Suppressor macrophage treated with lipopolysaccharide for 1 hour (primary cell): ENCODE measurements at places on chromosomes 5 and 9.

GRCh38 chr9:118023644-118024043 lies 319.4 kb downstream of the TLR4 start:
- DNase-seq = no peak

DNA sequence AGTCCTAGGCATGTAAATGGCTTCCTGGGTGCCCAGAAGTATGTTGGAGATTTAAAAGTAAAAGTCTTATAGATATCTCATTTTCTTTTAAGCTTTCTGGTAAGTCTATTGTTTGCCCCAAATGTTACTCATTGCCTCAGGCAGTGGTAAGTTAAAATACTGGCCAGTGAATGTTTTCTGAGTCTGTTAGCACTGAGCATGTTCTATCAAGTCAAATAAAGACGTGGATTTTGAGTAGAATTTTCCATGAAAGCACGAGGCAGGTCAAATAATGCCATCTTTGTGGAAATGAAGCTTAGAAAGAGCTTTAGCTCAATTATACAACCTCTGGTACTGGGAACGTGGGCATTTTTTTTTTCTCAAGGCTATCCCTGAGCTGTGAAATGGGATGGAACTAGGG lies 651.3 kb upstream of the ACO1 start:
- DNase-seq = no peak

- DNase-seq = no peak
Observed at GRCh38 chr5:35067985-35068384, 20.2 kb upstream of the AGXT2 start.

- DNase-seq = no peak
Observed at GRCh38 chr5:123754908-123755307, 242.9 kb downstream of the CSNK1G3 start.

GRCh38 chr9:83622433-83622938 lies 457 bp upstream of the IDNK start:
- DNase-seq = peak; percentile 19

DNA sequence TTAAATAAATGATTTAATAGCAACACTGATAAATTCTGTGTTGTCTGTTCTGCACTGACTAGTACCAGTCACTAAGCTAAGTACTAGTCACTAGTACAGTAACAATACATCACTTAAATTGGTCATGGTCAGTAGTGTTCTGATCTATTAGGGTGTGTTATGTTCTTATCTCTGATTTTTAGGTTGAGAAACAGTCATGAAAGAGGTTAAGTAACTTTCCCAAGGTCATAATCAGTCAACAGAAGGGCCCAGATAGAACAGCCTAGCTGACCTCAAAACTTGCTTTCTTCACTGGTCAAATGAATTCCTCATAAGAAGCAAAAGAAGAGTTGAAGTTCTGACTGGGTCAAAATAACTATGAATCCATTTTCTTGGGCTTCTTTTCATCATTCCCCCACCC lies 1492.7 kb downstream of the MAT2B start:
- DNase-seq = no peak

DNA sequence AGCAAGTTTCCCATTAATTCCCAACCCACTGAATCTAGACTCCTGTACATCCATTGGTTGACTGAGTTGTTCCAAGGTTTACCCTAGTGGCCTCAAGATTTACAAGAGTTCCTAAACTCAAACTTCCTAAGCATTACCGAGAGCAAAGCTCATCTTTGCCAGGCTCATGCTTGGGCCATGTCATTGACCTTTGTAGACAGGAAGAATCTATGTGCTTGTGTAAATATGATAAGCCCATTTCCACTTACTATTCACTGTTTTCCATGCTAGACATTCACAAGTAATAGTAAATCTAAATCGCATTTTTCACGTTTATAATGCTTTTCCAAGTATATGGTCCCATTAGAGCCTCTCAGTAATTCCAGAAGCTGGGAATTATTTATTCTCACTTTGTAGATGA lies 534.5 kb upstream of the CLINT1 start:
- DNase-seq = no peak

- no peak for DNase-seq
Observed at GRCh38 chr9:123368023-123368422, 12.0 kb downstream of the CRB2 start.

- peak; percentile 0 for DNase-seq
Observed at GRCh38 chr9:41229408-41230401, 40.6 kb upstream of the ZNG1F start.

DNA sequence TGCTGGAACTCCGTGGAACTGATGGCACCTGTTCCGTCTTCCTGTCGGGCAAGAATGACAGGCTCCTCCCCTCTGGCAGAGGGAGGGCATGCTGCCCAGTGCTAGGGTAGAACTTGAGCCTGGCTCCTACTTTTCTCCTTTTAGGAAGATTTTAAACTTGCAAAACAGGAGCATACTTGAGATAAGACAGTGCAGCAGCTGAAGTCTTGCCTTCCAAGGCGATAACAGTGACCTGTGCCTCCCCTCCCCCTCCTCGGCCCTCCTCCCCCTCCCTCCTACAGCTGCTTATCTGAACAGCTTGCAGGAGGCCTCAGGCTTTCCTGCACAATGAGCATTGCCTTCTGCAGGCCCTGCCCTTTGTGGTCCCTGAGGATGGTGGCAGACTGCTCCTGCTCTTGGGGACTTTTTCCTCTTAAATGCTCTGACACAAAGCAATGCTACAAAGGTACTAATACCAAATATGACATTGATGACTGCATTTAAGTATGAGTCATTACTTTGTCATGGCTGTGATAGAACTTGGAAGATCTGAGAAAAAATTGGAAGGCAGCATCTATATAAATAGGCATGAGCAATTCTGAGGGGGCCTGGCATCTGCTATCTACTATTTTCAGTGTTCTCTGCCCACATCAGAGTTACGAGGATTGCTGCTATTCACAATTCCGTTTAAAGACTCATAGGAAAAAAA lies 2.0 kb downstream of the GADD45G start:
- DNase-seq = peak; percentile 89

GRCh38 chr5:150046031-150046430 lies 40.3 kb downstream of the CSF1R start:
- no peak for DNase-seq

- DNase-seq = peak; percentile 74
Observed at GRCh38 chr9:105859428-105860091, 165.2 kb downstream of the TMEM38B start.

DNA sequence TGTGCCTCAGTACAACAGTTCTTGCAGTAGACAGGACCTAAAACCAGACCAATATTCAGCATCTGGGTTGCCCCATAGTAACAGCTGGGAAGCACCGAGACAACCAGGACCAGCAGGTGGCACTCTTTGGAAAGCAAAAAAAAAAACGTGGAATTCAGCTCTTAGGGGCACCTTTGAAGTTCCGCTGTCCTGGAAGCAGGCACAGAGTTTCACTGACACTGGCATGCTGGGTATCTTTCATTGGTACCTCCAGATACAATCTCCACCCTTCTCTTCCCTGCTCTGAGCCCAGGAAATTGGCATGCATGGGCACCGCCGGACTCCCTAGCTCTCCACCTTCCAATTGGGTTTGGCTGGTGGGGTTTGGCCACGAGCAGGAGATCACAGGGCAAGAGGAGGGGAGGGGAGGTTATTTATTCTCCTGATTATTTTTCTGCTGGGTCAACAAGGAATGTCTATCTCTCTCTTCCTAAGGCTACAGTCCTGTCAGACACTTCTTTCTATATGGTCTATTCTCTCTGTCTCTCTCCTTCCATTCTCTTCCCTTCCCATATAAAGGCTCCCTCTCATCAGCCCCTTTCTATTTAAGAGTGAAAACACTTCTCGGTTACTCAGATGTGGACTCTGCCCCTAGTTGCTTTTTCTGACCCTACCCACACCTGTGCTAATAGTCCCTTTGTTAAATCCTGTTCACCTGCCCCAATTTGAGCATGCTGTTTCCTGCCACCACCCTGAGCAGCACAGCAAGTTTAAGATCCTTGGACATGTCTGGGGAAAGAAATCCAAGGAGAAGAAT lies 1.9 kb upstream of the IDNK start:
- peak; percentile 58 for DNase-seq

DNA sequence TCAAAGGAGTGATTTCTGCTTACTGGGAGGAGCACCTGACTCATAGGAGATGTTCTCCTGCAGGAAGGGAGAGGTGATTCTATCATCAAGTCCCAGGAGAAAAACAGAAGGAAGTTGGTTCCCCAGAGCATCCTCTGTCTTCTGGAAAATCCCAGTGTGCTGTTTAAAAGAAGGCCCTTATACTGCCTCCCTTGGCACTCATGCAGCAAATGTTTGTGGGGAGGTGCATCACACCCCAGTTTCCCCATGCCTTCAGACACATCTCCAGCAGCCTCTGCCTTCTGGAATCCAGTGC lies 63.1 kb downstream of the PPARGC1B start:
- no peak for DNase-seq

DNA sequence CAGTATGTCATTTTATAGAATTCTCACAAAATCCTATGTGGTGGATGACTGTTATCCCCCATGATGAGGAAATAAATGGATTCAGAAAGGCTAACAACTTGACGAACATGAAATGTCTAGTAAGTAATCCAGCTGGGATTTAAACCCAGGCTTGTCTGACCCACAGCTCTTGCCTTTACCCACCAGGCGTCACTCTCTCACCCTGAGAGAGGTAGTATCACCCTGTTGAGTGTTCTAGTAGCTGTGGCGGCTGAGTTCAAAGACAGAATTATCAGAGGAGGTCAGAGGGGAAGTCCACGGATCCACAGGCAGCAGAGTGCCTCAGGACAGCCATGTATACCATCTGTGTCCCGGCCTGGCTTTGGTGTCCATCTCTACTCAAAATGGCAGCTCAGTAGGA lies 113.8 kb downstream of the ZNF462 start:
- DNase-seq = no peak

DNA sequence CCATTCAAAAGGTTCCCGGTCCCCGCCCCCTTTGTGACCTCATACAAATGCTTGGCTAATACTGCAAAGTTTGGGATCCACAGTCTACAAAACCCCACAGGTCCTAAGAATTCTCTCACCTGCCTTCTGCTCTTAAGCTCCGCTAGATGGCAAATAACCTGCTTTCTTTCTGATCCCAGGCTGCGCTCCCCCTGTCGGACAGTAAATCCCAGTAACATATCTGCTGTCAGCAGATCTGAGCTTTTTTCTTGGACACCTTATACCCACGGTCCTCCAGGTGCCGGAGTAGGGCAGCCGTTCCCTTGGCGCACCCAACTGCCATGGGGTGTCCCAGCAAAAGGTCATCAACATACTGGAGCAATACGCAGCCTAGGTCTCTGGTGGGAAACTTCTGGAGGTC lies 39.0 kb upstream of the PPP1R26 start:
- no peak for DNase-seq

GRCh38 chr9:107342476-107343161 lies 59.5 kb downstream of the RAD23B start:
- DNase-seq = no peak

DNA sequence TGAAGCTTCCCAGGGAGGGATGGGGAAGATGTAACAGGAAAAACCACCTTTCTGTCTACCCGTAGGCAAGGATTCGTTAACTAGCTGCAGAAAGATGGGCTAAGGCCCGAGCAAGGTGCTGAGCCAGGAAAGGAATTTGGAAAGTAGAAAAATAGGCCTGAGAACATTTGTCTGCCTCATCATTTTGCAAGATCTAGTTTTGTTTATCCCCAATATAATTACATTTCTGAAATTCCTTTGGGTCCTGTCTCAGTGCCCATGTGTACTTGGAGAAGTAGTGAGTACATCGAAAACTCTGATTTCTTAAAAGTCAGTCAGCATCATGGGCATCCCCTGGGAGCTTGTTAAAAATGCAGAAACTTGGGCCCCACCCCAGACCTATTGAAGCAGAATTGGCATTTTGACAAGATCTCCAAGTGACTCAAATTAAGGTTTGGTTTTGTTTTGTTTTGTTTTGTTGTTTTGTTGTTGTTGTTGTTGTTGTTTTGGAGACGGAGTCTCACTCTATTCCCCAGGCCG lies 52.1 kb upstream of the CEMIP2 start:
- no peak for DNase-seq

- no peak for DNase-seq
Observed at GRCh38 chr5:94481059-94481458, 137.3 kb downstream of the KIAA0825 start.

DNA sequence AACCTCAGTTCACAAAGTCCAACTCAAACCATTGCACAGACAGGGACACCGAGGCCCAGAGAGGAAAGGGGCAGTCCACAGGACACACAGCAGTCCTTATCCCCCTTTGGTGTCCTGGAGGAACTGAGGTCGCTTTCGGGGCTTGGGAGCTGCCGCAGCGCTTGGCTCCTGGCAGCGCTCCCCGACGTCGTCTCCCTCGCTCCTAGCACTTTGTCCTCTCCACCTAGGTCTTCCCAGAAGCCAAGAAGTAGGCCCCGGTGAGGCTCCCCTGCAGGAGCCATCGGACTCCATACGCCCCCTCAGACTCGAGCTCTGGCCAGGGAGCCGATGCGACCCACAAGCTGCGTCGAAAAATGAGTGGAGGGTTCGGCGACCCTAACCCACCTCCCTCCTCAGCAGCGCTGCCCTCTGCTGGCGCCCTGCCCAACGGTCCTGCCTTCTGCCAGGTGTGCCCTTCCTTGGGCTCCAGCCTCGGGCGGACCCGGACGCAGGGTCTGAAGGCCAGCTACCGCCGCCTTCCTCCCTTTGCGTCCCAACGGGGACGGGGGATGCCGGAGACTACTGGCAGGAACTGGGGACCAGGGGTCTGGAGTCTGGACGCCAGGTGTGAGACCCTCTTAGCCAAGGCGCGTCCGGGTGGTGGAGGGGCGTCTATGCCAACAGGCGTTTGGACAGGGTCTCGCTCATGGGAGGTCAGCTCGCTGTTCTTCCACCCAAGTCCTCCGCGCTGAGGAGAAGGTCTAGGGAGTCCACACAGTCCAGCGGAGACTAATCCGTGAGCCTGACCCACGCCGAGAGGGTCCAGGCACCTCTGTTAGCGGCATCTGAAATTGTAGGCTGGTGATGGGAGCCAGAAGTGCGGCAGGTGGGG lies 2.1 kb upstream of the PRDM12 start:
- no peak for DNase-seq

- DNase-seq = no peak
Observed at GRCh38 chr9:79630521-79631403, 59.0 kb downstream of the TLE4 start.

GRCh38 chr5:135009736-135010501 lies 24.1 kb downstream of the PITX1 start:
- no peak for DNase-seq

- no peak for DNase-seq
Observed at GRCh38 chr5:52928689-52929088, 60.5 kb upstream of the ITGA2 start.

DNA sequence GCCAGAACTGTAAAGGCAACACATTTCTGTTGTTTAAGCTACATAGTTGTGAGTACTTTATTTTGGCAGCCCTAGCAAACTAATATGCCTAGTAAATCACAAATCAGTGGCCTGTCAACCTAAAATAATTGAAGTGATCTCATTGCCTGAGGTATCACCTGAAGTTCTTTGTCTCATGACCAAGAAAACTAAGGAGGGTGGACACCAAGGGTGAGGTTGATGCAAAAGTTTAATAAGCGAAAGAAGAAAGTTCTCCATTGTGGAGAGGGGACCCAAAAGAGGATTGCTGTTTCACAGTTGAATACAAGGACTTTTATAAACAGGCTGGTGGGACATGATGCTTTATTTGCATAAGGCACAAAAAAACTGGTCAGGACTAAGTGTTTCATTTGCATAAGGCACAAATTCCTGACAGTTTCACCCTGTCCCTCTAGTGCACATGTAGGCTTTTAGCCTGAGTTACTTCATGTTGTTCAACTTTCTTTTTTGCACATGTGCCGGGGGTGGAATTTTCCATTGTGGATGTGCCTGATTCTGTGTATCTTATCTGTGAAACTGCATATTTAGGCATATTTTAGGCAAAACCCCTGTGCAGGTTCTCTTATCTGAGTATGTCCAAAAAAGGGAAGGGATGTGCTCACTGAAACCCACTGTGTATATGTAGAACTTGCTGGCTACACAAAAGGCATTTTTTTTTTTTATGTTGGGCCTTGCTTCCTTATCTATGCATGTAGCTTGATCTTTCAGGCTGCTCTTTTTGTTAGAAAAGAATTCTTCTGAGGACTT lies 108.6 kb upstream of the RAI14 start:
- no peak for DNase-seq
